ENCODE measurements at places on chromosomes 1 and 21.

GRCh38 chr21:29075706-29076466 lies 2.4 kb upstream of the CCT8 start:
- no peak for DNase-seq

DNA sequence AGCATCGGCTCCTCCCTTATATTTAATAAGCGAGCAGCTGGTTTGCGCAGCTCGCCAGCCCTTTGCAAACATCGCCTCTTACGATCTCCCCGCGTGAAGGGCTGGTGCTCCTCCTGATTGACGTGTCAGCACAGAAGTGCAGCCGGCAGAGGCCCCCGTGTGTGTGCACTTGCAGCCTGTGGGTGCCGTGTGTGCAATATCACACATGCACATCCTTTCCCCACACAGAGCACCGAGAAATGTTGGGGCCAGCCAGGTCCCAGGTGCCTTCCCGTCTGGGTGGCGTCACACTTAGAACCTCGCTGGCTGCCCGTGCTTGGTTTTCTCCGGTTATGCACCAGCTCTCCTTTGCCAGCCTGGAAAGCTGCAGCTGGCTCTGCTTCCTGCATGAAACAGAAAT lies 126.6 kb upstream of the AJAP1 start:
- no peak for DNase-seq

- no peak for DNase-seq
Measured at GRCh38 chr1:15799928-15800835, 7.3 kb downstream of the UQCRHL start.

GRCh38 chr1:33429332-33429731 lies 1.6 kb downstream of the PHC2 start:
- no peak for DNase-seq

DNA sequence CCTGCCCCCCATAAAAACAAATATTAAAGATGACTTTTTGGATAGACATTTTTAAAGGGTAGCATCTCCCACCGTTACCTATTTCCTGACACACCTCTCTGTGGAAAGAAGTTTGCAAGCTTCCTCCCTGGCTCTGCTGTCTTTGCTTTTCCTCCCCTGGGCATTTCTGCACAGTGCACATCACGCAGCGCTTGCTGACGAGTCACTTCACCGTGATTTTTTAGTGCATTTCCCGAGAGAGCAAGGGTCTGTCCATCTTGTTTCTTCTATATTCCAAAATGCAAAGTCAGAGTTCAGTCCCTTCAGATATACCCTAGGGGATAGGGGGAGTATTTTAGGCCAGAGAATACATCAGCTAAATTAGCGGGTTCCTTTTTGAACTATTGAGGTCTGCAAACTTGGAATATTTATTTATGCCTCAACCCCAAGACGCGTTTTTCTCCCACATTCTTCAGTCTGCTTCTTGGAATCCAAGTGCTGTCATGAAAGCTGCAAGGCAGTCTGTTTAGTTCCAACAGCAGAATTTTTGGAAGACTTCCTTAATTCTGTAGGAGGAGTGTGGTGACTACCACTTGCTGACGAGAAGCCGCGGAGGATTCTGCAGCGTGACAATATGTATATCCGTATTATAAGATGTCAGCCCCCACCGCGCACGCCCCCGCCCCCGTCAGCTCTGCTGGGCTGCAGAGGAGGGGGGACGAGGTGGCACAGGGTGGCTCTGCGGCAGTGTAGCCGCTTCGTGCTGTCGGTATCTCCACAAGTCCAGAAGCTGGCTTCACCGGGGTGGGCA lies 22.4 kb downstream of the SMYD2 start:
- no peak for DNase-seq

GRCh38 chr1:31712068-31712467 lies 8.3 kb upstream of the COL16A1 start:
- DNase-seq, result no peak

All from effector memory CD4-positive, alpha-beta T cell (primary cell).